Adrenal gland (tissue), 19 donors: ENCODE measurements at places on chromosomes 5 and 9.

- H3K36me3 ChIP-seq, result no peaks in the 10 kb centered on the region
- H3K4me1 ChIP-seq, result no peaks in the 10 kb centered on the region
- DNase-seq, result no peak
- no peak overlapping the region for H3K27ac ChIP-seq
Observed at GRCh38 chr5:74098456-74098855, 472.5 kb downstream of the ARHGEF28 start.

- H3K4me3 ChIP-seq, result no peak overlapping the region
- H3K27ac ChIP-seq, result peak overlapping the region; percentile 42
- no peaks in the 10 kb centered on the region for H3K36me3 ChIP-seq
- H3K4me1 ChIP-seq, result no peaks in the 10 kb centered on the region
- H3K27me3 ChIP-seq, result no peaks in the 10 kb centered on the region
Observed at GRCh38 chr5:40628407-40628806, 51.3 kb upstream of the PTGER4 start.

DNA sequence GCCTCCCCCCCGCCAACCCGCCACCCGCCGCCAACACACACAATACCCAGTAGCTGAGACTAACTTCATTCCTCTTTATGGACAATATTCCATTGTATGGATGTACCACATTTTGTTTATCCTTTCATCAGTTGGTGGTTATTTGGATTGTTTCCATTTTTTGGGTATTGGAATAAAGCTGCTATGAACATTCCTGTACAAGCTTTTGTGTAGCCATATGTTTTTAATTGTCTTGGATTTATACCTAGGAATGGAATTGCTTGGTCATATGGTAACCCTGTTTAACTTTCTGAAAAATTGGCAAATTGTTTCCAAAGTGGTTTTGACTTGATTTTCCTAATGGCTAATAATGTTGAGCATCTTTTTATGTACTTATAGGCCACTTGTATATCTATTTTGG is 4.9 kb upstream of the UBTD2 start:
- DNase-seq, result no peak
- peaks cover 7% of the 10 kb centered on the region for H3K4me1 ChIP-seq
- H3K36me3 ChIP-seq, result no peaks in the 10 kb centered on the region
- no peak overlapping the region for H3K4me3 ChIP-seq
- no peaks in the 10 kb centered on the region for H3K27me3 ChIP-seq

DNA sequence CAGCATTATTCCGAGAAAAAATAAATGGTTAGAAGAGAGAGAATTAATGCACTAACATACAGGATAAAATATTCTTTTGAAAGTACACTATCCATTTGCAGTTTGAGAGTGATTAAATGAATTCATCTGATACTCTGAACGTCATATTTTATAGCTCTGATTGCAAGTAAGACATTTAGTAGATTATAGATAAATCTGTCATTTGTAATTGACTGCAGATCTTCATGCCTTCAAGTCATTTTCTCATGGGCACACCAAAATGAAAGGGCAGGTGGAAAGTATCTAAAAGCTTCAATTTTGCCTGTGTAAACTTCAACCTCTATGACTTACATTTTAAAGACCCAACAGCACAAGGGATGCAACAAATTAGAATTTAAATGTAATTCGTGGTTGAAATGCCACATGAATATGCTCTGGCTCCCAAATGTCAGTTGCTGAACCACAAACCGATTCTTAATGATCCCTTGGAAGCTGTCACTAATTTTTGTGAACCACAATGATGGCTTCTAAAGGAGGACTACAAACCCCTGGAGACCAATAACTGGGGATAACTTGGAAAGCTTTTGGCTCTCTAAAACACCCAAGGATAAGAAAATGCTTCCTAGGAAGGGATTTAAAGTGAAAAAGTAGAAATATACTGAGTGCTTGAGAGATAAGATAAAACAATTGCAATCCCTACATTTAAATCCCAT is 3.9 kb downstream of the TYRP1 start:
- no peaks in the 10 kb centered on the region for H3K36me3 ChIP-seq
- H3K4me1 ChIP-seq, result no peaks in the 10 kb centered on the region
- no peaks in the 10 kb centered on the region for H3K27me3 ChIP-seq
- DNase-seq, result no peak
- no peak overlapping the region for H3K27ac ChIP-seq

DNA sequence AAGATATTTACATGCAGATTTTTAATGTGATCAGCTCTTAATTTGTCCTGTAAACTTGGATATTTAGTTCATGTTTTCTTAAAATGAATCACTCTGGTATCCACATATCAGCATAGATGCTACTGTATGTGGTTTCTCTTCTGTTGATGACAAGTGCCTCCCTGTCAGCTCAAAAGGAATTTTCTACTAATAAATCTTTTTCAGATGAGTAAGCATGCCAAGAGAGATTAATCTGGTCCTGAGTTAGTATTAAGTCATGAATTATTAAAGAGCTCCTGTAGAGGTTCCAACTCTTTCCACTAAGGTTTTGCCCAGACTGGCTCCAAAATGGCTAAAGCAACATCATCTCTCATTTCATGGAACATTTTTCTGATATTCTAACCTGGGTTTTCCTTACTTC is 129.2 kb downstream of the GOLPH3 start:
- peaks cover 4% of the 10 kb centered on the region for H3K4me1 ChIP-seq
- H3K36me3 ChIP-seq, result no peaks in the 10 kb centered on the region
- no peaks in the 10 kb centered on the region for H3K27me3 ChIP-seq
- no peak overlapping the region for H3K4me3 ChIP-seq
- no peak overlapping the region for H3K27ac ChIP-seq
- no peak for DNase-seq

DNA sequence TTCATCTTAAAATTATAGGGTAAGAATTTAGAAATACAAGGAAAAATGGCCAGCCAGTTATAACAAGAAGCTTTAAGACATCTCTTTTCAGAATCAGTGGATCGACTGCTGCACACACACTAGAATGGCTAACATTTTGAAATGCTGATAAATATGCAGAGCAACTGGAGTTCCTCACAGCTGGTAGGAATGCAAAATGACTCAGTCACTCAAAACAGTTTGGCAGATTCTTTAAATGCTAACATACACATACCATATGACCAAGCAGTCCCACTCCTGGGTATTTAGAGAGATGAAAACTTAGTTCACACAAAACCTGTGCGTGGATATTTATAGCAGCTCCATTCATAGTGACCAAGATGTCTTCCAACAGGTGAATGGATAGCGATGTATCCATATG is 23.2 kb upstream of the PSAT1 start:
- no peaks in the 10 kb centered on the region for H3K36me3 ChIP-seq
- no peaks in the 10 kb centered on the region for H3K27me3 ChIP-seq
- DNase-seq, result no peak
- H3K4me3 ChIP-seq, result no peak overlapping the region

- no peaks in the 10 kb centered on the region for H3K36me3 ChIP-seq
- DNase-seq, result peak; percentile 90
- H3K27ac ChIP-seq, result peak overlapping the region; percentile 34
- H3K4me3 ChIP-seq, result no peak overlapping the region
- no peaks in the 10 kb centered on the region for H3K27me3 ChIP-seq
Observed at GRCh38 chr5:66653325-66653724, 57.1 kb downstream of the MAST4 start.

DNA sequence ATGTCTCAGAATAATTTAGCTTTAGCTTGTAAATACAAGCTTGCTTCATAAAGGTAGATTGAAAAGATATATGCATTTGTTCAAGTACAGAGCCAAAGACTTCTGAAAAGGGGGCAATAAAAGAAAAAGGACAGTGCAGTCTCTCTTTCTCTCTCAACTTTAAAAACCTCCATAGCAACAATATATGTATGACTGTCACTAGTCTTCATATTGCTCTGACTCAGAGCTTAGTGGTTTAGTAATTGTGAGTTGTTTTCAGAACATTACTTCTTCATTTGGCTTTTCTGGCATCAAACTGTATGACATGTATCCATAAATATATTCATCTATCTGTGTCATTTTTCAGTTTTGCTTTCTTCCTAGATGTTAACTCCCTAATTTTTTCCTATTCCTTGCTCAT is 194.6 kb upstream of the KIF2A start:
- H3K27ac ChIP-seq, result no peak overlapping the region
- no peaks in the 10 kb centered on the region for H3K27me3 ChIP-seq
- no peaks in the 10 kb centered on the region for H3K4me1 ChIP-seq
- no peaks in the 10 kb centered on the region for H3K36me3 ChIP-seq

DNA sequence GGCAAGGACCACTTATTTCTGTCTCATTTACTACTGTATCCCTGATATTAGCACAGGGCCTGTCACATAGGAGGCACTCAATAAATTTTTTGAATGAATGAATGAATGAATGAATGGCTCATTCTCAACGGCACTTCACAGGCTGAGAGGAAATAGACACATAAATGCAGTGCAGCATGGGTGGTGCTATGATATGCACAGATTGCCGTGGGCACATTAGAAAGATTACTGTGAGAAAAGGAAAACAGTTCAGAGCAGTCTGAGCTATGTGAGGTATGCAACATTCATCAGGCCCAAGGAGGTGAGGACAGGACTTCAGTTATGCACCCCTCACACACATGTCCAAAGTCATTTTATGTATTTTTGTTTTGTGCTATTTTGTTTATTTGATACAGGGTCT is 6.4 kb upstream of the NOL6 start:
- no peaks in the 10 kb centered on the region for H3K36me3 ChIP-seq
- H3K4me3 ChIP-seq, result no peak overlapping the region
- no peak overlapping the region for H3K27ac ChIP-seq
- no peaks in the 10 kb centered on the region for H3K27me3 ChIP-seq
- no peaks in the 10 kb centered on the region for H3K4me1 ChIP-seq

DNA sequence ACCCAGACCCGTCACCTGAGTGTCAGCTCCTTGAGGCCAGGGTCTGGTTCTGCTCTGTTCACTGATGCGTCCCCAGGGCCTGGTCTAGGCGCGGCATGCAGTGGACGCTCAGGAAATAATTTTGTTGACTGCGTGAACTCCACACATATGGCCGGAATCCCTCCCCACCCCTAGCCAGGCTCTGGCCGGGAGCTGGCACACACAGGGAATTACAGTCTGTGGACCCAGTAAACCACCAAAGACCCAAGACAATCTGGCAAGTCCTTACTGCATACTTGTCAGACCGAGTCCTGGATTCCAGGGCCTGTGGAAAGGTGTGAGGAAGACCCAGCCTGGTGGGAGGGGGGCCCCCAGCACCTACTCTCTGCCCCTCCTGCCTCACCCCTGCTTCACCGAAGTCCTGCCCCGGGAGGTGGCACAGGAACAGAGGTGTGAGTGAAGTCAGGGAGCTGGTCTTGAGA is 113.0 kb upstream of the IER5L start:
- H3K27ac ChIP-seq, result no peak overlapping the region
- no peaks in the 10 kb centered on the region for H3K36me3 ChIP-seq
- DNase-seq, result peak; percentile 5
- H3K4me1 ChIP-seq, result no peaks in the 10 kb centered on the region
- H3K4me3 ChIP-seq, result no peak overlapping the region

- no peak overlapping the region for H3K27ac ChIP-seq
- no peak for DNase-seq
- peaks cover 10% of the 10 kb centered on the region for H3K27me3 ChIP-seq
- no peaks in the 10 kb centered on the region for H3K36me3 ChIP-seq
- H3K4me1 ChIP-seq, result no peaks in the 10 kb centered on the region
Observed at GRCh38 chr5:159311063-159311462, 19.2 kb downstream of the IL12B start.

DNA sequence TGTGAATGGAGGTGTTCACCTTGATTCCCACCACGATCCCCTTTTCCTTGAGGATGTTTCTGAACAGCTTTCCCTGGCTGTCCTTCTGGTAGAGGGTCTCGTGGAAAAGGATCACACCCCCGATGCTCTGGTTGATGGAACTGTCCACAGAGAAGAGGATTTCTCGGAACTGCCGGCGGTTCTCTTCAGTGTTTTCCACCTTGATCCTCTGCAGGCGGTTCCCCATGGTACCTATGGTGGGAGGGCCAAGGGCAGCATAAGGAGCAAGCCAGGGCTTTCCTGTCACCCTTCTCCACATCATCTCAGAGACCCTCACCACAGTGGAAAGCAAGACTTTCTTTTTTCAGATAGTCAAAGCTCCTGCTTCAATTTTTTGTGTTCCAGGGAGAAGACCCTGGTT is 5.8 kb downstream of the ALDOB start:
- H3K4me3 ChIP-seq, result no peak overlapping the region
- H3K27ac ChIP-seq, result no peak overlapping the region
- H3K36me3 ChIP-seq, result no peaks in the 10 kb centered on the region
- H3K27me3 ChIP-seq, result no peaks in the 10 kb centered on the region

DNA sequence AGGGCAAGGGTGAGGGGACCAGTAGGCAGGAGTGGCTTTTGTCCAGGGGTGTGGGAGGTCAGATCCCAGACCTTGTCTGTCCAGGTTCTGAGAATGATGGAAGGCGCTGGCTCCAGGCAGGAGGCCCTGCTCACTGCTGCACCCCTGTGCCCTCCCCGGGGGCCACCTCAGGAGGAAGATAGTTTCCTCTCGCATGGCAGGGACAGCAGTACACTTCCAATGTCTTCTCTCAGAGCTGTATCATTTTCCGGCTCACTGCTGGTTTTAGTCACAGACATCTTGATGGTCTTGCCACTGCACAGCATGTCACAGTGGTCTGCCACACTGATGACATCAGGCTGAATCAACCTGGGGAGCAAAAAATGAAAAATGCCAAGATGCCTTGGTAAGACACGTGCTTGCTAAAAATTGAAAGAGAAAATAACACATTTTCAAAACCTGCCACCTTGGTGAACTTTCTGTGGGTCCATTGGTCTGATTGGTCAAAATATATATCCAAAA is 3.3 kb upstream of the SLC6A3 start:
- DNase-seq, result no peak
- no peaks in the 10 kb centered on the region for H3K36me3 ChIP-seq
- H3K27ac ChIP-seq, result no peak overlapping the region
- no peaks in the 10 kb centered on the region for H3K4me1 ChIP-seq
- H3K27me3 ChIP-seq, result peaks cover 30% of the 10 kb centered on the region

GRCh38 chr5:133817456-133817855 is 151.0 kb downstream of the C5orf15 start:
- H3K27me3 ChIP-seq, result no peaks in the 10 kb centered on the region
- H3K4me3 ChIP-seq, result no peak overlapping the region
- H3K36me3 ChIP-seq, result no peaks in the 10 kb centered on the region
- no peak overlapping the region for H3K27ac ChIP-seq

- H3K27me3 ChIP-seq, result no peaks in the 10 kb centered on the region
- H3K27ac ChIP-seq, result no peak overlapping the region
- H3K4me3 ChIP-seq, result no peak overlapping the region
Observed at GRCh38 chr9:130423272-130423671, 21.5 kb upstream of the ASS1 start.

DNA sequence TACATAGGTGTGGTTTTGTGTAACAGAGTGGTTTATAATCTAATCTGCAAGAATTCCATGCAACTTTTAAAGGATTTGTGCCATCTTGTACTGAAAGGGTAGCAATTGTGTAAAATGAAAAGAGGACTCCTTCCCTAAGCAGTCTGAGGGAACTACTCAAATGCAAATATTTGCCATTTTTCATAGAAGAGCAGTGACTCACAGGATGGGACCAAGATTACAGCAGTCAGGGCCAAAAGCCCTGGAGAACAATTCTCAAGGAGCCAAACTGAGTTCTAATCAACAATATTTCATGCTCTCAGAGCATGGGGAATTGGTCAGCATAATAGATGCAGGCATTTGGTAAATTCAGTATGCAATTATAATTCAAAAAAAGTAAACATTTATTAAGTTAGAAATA is 495.8 kb downstream of the CHSY3 start:
- H3K27me3 ChIP-seq, result no peaks in the 10 kb centered on the region
- H3K4me3 ChIP-seq, result no peak overlapping the region
- H3K27ac ChIP-seq, result no peak overlapping the region
- no peaks in the 10 kb centered on the region for H3K36me3 ChIP-seq
